ENCODE measurements at places on chromosomes 2 and 18.
A peak's percentile ranks its signal among the peaks of the same experiment; 100 is the strongest.

DNA sequence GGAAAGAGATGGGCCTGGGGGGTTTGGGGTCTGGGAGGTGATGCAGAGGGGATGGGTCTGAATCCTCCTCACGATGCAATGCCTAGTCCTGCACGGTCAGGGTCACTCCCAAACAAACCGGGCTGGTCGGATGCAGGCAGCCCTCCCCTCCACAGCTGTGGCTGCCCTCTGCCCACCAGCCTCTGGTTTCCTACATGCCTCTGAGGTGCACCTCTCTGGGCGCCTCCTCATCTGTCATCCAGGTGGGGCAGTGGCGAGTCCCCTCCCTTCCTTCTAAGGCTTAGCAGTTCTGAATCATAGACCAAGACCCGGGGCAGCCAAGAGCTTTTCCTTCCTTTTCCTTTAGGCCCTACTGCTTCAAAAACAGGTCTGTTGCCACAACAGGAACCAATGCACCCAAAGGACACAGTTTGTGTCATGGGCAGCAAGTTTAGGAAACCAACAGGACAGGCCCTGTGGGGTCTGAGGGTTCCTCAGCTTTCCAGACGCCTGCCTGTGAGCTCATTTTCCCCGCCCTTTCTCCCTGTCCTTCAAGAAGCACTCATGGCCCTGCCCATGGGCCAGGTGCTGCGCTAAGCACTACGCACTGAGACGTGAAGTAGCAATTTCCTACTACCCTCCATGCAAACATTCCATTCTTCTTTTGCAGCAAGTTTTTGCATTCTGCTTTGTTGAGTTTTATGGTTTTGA lies 6.5 kb upstream of the MAL start:
- DNase-seq = no peak

GRCh38 chr2:112004253-112004645 lies 50.8 kb upstream of the TMEM87B start:
- no peak for DNase-seq

DNA sequence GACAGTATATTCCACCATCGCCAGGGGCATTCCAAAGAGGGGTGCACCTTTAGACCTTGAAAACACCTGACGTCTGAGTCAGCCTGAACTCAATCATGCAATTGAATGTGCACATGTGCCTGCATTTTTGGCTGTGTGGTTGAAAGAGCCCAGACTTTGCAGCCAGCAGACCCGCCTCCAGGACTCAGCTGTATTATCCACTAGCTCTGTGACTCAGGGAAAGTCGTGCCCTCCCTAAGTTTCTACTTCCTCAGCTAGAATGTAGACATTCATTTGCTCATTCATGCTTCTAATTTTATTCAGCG lies 94.2 kb downstream of the LRRC30 start:
- no peak for DNase-seq

- DNase-seq = peak; percentile 76
Observed at GRCh38 chr2:74845217-74845751, 11.4 kb downstream of the HK2 start.

DNA sequence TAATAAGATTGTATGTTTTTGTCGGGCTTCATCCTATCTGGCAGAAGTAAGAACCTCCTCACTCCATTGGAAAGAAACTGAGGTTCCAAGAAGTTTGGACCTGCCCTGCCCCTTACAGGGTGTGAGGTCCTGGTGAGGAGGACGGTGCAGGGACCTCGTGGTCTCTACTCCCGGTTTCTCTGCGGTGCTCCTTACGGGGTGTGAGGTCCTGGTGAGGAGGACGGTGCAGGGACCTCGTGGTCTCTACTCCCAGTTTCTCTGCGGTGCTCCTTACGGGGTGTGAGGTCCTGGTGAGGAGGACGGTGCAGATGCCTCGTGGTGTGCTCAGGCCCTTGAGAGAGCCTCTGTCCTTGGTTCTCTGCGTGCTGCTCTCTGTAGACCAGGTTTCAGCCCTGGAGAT lies 5.2 kb downstream of the CTDP1 start:
- no peak for DNase-seq

DNA sequence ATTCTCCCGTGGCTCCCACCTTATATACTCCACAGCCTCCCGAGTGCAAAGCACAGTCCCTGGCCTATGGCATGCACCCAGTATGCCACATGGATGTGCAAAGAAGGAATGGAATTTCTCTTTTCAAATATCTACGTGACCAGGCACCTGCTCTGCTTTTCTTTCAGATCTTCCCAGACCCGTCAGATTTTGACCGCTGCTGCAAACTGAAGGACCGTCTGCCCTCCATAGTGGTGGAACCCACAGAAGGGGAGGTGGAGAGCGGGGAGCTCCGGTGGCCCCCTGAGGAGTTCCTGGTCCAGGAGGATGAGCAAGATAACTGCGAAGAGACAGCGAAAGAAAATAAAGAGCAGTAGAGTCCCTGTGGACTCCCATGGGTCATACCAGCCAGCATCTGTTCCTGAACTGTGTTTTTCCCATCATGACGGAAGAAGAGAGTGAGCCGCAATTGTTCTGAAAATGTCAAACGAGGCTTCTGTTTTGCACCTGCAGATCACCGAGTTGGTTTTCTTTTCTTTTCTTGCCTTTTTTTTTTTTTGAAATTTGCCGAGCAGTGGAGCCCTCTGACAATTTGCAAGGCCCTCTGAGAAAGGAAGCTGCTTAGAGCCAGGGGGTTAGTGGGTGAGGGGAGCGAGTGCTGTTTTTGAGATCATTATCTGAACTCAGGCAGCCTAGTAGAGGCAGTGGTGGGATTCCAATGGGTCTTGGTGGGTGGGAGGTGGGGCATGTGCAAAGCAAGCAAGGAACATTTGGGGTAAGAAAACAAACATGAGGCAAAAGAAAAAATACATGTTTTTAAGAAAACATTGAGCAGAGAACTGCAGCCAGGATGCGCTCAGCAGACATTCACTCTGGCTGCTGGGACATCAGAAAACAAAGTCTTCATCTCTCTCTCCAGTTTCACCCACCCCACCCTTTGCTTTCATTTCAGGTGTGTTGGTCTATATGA lies 26.2 kb downstream of the LBH start:
- DNase-seq = no peak

GRCh38 chr2:239199041-239199768 lies 201.6 kb downstream of the HDAC4 start:
- DNase-seq = no peak

Data from astrocyte of the cerebellum (primary cell).